Naive thymus-derived CD4-positive, alpha-beta T cell (primary cell): ENCODE measurements at places on chromosomes 12 and 14.

DNA sequence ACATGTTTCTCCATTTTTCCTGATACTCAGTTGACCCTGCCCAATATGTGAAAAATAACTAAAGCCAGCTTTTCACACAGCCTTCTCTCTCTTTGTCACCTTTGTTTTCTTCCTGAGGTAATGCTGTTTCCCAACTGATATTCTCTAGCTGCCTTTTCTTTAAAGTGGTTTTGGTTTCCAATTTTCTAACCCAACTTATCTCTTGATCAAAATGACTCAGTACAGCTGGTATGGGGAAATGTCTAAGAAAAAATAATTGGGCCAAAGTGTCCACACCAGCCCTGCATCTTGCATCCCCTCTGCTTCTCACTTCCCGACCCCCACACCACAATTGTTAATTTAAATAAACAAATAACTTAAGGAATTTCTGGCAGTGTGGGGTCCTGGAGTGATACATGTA is 193.8 kb downstream of the SYT1 start:
- no peak for DNase-seq

- DNase-seq: no peak
These were observed 29.6 kb downstream of the WBP11 start for GRCh38 chr12:14773685-14774073.

DNA sequence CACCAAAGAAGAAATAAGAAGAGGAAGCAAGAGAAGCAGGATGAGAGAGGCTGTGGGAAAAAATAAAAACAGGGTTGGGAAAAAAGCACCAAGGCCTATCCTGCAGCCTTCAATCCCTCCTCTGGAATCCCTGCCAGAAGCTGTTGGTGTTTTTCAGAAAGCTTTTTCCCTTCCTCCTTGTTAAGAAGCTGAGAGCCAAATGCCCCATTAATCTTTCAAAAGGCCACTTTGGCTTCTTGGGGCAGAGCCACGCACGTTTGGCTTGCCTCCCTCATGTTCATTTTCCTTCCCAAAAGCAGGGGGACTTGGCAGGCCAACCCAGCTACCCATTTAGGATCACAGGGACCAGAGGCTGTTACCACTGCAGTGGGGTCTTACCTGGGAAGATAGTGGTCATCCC is 365.3 kb downstream of the NUAK1 start:
- DNase-seq: no peak

GRCh38 chr14:89771251-89771650 is 183.3 kb downstream of the EFCAB11 start:
- DNase-seq: no peak

DNA sequence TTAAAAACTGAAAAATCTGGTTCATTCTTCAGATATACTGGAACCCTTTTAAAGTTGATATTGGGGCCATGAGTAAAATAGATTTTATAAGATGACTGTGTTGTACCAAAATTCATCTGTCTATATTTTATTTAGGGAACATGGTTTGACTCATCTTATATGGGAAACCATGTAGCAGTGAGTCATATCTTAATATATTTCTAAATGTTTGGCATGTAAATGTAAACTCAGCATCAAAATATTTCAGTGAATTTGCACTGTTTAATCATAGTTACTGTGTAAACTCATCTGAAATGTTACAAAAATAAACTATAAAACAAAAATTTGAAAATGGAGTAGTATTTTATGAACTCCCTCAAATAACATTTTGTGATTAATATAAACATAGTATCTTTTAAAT is 14.2 kb downstream of the PTGER2 start:
- no peak for DNase-seq

DNA sequence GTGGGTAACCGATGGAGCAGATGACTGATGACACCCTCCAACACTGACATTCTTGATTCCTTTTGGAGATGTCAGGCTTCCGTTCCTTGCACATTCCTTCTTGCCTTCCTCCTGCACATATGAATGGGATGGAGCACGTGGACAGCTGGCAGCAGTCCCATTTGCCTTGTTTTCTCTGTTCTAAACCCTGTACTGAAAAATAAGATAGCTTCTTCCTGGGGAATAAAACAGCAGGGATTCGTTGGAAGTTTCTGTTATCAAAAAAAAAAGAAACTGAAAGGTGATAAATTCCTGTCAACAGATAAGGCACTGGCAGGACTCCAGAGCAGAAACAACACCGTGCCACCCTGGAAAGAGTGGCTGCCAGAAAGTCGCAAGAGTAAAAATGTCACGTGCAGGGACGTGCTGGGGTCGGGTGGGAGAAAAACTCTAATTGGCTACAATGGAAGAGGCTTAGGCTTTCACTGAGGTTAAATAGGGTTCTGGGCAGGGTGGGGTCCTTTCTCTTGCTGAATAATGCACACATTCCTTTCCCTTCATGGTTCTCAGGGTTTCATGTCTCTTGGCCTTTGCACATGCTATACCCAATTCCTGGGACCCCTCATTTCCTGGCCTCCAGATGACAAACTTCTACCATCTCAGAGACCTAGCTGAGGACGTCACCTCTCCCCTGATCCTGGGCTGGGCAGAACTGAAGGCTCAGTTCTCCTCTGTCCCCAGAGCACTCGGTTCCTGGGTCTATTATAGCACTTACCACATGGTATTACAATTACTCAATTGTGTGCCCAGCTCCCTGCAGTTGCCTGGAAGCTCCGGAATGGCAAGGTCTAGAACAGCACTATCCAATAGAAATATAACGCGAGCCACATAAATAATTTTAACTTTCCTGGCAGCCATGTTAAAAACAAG is 7.0 kb upstream of the NUAK1 start:
- no peak for DNase-seq

- no peak for DNase-seq
These were observed 191.3 kb downstream of the BTG1 start for GRCh38 chr12:91954326-91954725.

DNA sequence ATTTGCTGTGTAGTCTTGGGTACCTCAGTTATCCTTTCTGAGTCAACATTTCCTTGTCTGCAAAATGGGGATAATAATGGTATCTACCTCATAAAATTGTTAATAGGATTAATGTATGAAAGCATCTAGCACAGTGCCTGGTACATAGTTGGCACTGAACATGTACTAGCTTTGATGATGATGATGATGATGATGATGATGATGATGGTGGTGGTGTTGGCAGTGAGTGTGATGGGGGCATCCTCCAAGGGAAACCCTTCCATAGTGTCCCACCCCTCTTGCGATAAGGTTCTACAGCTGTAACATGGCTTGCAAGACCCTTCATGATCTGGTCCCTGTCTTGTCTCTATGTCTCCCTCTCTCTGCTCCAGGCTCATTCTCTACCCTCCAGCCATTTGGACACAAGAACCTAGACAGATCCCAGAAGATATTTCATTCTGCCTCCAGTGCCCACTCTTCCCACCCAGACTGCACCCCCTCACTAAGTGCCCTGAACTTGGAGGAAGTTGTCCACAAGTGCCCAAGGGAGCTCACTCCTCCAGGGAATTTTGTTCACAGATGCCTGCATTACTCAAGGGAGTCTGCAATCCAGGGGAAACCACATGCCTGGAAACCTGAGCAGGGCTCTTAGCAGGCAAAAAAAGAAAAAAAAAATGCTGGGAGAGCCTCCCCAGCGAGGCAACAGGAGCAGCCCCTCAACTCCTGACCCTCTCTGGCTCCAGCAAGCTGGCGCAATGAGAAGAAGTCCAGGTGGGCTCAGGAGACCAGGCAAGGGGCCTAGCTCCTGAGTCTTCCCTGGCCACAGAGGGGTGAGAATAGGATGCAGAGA is 10.1 kb upstream of the BDKRB1 start:
- DNase-seq: no peak

- DNase-seq: no peak
These were observed 1.3 kb downstream of the PNP start for GRCh38 chr14:20470603-20470901.

DNA sequence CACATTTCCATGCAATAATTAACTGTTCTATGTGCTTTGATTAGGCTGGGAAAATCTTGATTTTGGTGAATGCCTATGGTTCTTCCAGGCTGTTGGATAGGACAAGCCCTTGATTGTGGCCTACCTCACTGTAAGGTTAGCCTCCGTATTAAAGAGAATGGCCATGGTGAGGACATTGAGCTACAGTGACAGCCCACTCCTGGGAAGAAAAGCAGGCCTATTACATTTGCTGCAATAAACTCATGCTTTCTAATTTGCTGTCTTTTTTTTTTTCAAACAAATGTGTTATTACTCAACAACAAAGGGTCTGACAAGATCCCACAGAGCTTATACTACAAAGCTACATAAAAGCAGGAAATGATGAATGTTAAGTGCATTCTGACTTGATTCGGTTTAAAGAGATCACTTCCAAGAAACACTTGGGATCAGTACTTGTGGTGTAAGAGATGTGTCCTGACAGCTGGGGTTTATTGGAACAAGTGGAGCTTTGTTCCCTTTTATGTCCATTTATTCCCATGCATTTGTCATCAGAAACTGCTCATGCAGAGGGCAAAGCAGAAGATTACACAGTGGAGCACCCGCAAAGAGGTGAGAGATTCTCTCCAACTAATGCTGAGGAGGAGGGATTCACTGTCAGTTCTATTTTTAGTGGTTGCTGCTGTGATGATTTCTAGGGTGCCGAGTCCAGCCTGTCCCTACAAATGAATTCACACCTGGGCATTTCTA is 29.1 kb upstream of the KCNK10 start:
- DNase-seq: no peak

GRCh38 chr12:105960319-105961083 is 178.3 kb downstream of the NUAK1 start:
- no peak for DNase-seq

DNA sequence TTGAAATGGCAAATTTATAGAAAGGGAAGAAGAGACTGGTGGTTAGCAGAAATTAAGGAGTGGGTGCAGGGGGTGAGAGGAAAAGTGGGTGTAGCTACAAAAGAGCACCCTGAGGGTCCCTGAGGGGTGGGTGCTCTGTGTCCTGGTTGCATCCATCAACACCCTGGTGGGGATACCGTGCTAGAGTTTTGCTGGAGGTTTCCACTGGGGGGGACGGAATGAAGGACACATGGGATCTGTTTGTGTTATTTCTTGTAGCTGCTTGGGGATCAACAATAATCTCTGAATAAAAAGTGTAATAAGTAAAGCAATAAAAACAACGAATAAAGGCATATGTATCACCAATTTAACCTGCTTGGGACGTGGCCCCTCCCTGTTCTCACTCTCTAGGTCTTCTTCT is 175.3 kb downstream of the KIF26A start:
- DNase-seq: no peak

GRCh38 chr12:122862872-122863701 is 27.8 kb downstream of the HIP1R start:
- no peak for DNase-seq

- DNase-seq: no peak
These were observed 82.0 kb downstream of the LMO3 start for GRCh38 chr12:16523951-16524331.

GRCh38 chr12:111440631-111441030 is 34.9 kb downstream of the SH2B3 start:
- DNase-seq: no peak

- DNase-seq: no peak
These were observed 155.4 kb downstream of the TMX1 start for GRCh38 chr14:51395361-51395849.

DNA sequence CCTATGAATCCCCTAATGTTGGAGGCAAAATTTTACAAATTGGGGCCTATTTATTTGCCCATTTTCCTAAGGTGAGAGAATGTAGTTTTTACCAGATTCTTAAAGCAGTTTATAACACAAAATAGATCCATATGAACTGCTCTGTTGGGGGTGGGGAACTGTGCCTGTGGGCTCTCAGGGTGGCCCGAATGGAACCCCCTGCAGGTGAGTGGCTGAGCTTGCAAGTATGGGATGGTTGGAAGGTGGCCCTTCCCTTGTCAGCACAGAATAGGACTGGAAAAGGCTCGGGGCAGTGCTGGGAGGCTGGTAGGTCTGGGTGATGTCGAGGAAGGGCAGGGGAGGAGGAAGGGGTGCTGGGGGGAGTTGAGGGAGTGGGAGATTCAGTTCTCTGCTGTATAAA is 4.9 kb downstream of the VSX2 start:
- DNase-seq: no peak

GRCh38 chr14:102893452-102893851 is 29.0 kb upstream of the AMN start:
- DNase-seq: no peak

DNA sequence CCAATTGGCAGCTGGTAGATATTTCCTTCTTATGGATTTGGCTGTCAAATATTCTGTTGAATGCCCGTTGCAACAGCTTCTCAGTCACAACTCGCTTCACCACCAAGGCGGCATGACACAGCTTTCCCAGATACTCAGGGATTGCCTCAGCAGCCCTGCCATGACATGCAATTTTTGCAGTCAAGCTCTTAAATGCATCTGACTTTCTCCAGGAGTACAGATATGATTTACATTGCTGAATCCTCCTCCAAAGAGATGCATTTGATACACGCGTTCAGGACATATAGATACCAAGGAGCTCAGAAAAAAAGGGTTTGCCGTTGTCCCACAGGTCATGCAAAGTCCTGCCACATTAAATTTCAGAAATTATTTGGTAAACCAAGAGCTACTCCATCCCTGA is 6.5 kb downstream of the KRT5 start:
- DNase-seq: no peak

GRCh38 chr12:60666895-60667294 is 1071.1 kb downstream of the SLC16A7 start:
- DNase-seq: no peak
